ENCODE measurements at places on chromosomes 4 and X.

GRCh38 chr4:107452717-107453630 lies 267.1 kb downstream of the PAPSS1 start:
- no peak for DNase-seq

GRCh38 chr4:72987741-72988729 lies 81.5 kb downstream of the COX18 start:
- no peak for DNase-seq

GRCh38 chr4:78379040-78379439 lies 172.5 kb upstream of the ANXA3 start:
- no peak for DNase-seq

- peak; percentile 89 for DNase-seq
These were observed 41.8 kb downstream of the ADRA2C start for GRCh38 chr4:3807822-3808496.

GRCh38 chr4:168876106-168876505 lies 133.9 kb downstream of the CBR4 start:
- DNase-seq: no peak

GRCh38 chrX:109990582-109991276 lies 12.2 kb upstream of the TMEM164 start:
- no peak for DNase-seq

DNA sequence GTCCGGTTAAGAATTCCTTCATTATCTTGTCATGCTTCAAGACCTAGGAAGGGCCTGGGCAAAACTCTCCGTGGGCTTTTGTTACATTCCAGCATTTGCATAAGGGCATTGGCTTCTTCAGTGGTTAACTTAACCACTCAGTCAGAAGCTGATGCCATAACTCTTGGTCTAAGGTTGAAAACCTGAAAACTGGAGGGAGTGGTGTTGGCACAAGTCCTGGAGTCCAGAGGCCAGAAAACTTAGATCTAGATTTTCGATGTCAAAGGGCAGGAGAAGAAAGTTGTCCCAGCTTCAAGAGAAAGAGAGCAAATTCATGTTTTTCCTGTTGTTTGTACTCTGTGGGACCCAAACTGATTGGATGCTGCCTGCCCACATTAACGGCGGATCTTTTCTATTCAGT lies 86.6 kb upstream of the GC start:
- DNase-seq: no peak

DNA sequence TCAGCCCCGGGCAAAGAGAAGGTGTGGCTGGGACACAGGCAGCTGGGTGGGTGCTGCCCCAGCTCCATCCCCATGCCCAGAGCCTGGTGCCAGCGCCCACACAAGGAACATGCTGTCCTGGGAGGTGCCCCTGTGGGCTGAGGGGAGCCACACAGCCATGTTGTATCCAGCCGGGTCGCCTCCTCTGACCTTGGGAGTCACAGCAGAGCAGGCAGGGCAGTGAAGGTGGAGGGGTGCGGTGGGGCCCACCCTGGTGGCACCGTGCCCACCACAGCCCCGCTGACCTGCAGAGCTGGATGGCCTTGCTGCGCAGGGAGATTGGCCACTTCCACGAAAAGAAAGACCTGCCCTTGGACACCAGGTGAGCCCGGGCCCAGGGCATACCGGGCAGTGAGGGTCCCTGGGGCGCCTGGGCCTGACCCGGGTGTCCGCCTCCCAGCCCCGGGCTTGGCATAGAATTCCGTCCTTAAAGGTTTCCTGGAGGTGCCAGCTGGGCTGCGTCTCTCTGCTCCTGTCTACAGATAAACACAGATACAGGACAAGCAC lies 18.7 kb upstream of the ADD1 start:
- DNase-seq: no peak

- DNase-seq: no peak
These were observed 303.7 kb upstream of the GNPDA2 start for GRCh38 chr4:45030059-45030458.

DNA sequence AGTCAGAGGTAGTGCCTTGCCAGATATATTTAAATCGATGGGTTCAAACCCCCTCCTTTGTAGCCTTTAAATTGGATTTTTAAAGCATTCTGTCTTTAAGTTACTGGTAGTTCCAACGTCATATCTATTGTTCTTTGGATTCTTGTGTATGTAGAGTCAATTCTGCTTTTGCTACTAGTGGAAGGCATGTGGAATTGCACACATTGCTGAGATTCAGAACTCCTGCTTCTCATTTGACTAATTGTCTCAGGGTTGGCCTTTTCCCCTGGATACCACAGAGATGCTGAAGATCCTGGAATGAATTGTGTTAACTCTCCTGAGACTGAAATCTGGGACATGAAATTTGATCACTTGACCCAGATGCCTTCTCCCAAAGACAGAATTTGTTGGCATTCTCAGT lies 328.3 kb upstream of the RPS6KA3 start:
- no peak for DNase-seq

DNA sequence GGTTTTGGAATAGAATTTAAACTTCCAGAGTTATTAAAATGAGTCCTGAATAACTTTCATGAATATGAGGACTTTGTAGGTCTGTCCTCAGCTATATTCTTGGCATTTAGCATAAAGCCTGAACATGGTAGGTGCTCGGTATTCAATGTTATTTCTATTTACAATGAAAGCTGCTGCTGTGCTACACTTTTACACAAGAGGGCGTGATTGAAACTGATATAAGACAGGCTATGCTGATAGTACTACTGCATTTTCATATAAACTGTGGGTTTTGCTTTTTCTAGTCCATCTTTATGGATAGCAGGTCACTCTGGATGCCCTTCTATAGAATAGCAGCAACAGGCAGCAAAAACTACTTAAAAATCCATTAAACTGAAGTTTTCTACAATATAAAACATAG lies 12.3 kb upstream of the GNPDA2 start:
- DNase-seq: peak; percentile 17

- DNase-seq: no peak
These were observed 141.9 kb downstream of the GATB start for GRCh38 chr4:151618858-151619257.

DNA sequence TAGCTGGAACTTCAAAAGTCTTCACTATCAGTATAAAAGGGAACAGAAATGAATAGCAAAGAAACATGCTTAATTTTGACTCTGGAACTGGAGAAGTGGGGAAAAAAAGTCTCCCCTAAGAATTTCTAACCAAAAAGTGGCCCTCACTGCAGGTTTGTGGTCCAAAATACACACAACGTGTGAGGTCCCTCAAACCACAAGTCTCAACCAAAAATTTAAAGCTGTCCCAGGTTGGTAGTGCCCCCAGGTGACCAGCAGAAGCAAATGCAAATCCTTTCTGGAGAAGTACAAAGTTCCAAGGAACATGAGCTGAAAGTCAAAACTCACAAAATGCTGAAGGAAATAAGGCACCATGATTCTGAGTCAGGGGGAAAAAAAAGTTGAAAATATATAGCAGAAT lies 23.6 kb upstream of the VAMP7 start:
- peak; percentile 24 for DNase-seq

DNA sequence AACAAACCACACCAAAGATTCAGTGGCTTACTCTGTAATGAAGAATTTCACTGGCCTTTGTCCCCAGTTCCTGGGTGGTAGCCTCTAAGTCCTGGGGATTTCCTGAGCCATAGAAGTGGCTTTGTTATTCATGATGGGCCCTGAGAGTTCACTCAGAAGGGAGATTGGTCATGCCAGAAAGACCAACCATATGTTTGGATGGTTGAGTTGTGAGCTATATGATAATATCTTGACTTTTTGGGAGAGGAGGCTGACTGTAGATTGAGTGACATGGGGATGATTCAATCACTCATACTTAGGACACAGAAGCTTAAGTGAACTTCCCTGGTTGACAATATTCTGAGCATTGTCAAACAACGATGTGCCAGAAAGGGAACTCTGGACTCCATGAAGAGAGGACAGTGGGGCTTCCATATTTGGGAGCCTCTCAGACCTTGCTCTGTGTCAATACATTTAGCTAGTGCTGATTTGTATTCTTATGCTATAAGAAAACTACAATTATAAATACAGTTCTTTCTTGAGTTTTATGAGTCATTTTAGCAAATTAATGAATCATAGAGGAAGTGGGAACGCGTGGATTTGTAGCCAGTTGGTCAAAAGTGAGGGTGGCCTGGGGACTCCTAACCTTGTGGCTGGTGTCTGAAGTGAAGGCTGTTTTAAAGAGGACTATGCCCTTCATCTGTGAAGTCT lies 392.0 kb downstream of the GBA3 start:
- no peak for DNase-seq

DNA sequence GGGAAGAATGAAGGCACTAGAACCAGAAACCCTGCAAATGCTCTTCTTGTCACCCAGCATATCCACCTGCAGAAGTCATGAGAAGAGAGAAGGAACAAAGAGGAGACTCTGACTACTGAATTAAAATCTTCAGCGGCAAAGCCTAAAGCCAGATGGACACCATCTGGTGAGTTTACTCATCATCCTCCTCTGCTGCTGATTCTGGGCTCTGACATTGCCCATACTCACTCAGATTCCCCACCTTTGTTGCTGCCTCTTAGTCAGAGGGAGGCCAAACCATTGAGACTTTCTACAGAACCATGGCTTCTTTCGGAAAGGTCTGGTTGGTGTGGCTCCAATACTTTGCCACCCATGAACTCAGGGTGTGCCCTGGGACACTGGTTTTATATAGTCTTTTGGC lies 181.7 kb downstream of the AR start:
- no peak for DNase-seq

DNA sequence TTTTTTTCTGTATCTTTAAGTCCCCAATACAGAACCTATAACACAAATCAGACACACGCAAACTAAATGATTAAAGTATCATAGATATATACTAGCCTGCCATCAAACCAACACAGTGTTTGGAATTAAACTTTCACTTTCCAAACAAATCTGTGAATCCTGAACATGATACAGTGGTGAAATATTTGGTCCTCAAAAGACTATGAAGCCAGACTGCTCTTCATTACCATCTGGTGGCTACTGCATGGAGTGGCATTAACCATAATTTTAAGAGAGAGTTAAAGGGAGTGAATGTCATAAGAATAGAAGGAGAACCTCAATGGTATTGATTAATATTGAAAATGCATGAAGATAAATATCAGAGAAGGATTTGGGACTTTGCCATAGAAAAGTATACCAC lies 9.2 kb upstream of the GABRA4 start:
- no peak for DNase-seq

DNA sequence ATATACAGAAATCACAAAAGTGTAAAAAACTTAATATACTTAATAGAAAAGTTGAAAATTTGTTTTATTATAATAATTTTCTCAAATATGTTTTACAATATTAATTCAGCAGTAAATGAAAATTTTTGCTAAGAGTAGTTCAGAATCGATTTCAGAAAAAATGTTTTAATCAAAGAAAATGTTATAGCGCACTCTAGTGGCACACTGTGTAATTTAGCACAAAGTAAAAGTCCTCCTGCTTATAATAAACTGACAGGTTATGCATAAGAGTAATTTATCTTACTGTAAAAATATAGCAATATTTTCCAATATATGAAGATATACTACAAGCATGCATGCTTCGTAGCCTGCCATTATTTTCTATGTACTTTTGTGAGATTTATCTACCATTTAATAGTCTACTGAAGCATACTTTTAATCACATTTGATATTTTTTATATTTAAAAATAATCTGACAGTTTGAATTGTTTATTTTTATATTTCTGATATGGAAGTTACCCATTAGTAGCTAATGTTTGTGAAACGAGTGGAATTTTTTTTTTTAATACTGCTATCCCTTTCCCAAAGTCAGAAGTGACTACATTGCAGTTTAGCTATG lies 217.9 kb upstream of the KLHL4 start:
- no peak for DNase-seq

DNA sequence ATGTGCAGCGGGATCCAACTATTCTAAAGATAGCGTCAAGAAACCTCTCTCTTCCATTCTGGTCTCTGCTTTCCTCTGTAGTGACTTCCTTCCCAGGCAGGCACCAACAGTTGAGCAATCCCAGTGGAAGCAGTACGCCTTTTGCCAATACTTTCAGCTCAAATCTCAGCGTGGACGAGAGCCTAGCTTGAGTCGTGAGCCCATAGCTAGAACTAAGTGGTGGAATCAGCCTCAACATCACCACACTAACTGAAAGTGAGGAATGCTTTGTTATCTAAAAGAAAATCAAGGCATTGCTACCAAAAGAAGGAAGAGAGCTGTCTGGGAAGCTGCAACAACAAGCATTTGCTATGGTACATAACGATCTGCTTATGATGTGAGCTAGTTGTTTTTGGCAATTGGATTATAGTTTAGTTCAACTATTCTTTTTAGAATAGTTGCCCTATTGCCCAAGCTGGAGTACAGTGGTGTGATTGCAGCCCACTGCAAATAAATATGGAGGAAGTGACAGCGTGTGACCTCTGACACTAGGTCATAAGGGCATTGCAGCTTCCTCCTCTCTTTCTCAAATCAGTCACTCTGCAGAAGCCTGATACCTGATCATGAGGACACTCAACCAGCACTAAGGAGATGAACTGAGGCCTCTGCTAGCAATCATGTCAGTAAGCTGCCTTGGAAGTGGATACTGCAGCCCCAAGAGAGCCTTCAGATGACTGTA lies 24.7 kb upstream of the FRYL start:
- peak; percentile 31 for DNase-seq

GRCh38 chrX:47179221-47179927 lies 14.3 kb upstream of the UBA1 start:
- no peak for DNase-seq

DNA sequence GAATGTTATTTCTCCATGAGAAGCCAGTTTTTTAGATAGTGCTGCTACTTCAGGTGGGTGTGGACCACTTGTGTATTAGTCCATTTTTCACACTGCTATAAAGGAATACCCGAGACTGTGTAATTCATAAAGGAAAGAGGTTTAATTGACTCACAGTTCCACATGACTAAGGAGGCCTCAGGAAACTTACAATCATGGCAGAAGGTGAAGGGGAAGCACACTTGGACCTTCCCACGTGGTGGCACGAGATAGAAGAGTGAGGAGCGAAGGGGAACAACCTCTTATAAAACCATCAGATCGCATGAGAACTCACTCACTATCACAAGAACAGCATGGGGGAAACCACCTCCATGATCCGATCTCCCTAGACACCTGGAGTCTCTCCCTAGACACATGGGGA lies 3.4 kb upstream of the PPID start:
- DNase-seq: peak; percentile 49

All from WERI-Rb-1 (cell line).